ENCODE measurements at places on chromosomes 1 and 21.

DNA sequence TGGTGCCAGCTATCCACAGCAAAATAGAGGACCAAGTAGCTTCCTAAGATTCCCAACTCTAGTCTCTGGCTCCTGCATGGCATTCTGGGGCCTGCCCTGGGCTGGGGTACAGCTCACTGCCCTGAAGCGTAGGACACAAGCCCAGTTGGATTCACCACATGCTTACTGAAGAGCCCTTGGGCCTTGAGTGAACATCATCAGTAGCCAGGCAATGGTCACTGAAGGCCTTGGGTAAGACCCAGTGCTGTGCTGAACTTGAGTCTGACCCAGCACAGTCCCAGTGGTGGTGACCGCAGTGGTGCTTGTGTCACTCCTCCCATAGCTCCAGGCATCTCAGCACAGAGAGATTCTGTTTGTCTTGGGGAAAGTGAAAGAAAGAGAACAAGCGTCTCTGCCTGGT is 7.7 kb upstream of the LCE3A start:
- DNase-seq = no peak

DNA sequence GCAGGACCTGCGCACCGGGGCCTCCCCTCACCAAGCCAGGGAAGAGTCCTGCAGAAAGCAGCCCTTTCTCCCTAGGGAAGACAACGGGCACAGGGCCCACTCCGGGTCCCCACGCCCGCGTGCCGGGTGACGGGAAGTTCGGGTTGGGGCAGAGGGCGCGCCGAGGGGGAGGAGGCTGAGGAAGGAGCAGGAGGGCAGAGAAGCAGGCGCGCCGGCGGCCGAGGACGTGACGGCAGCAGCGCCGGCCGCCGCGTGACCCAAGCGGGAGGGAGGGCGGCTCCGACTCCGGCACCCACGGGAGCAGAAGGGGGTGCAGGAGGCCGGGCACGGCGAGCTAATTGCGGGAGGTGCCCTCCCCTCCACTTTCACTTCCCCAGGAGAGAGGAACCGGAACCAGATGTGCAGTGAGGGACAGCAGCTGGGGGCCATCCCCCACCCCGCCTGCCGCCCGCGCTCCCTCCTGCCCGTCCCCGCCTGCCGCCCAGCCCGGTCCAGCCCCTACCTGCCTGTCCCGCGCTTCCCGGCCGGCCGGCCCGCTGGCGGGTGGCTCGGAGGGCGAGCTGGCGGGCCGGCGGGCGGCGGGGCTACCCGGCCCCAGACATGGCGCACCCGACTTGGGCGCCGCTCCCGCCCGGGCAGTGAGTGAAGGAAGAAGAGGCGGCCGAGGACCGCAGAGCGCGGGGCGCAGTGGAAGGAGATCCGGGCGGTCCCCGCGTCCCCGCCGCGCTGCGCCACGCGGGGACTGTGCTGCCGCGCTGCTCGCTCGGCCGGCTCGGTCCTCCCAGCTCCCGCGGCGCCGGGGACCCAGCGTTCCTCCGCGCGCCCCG is 510 bp downstream of the DENND4B start:
- no peak for DNase-seq

GRCh38 chr1:3056641-3057040 is 12.4 kb upstream of the PRDM16 start:
- DNase-seq = no peak

DNA sequence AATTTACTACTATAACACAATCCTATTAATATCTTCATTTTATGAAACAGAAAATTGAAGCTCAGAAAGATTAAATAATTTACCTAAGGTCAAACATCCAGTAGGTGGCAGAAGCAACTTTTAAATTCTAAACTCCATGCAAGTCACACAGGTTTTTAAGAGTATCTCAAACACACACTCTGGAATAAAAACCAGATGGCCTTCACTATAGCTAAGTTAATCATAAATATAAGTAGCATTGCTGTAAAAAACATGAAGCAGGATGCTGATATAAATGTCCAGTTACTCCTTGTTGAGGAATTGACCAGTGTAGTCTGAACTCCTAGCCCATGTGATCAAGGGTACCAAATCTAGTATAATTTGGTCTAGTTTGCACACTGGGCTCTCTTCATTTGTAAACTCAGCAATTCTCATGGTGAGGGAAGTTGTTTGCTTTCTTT is 9.4 kb upstream of the FMO3 start:
- no peak for DNase-seq

GRCh38 chr1:95203908-95204437 is 30.0 kb upstream of the RWDD3 start:
- DNase-seq = no peak

- no peak for DNase-seq
Measured at GRCh38 chr1:93087532-93087931, 8.4 kb downstream of the MTF2 start.

- no peak for DNase-seq
Measured at GRCh38 chr1:42952303-42953001, 6.2 kb downstream of the SLC2A1 start.

DNA sequence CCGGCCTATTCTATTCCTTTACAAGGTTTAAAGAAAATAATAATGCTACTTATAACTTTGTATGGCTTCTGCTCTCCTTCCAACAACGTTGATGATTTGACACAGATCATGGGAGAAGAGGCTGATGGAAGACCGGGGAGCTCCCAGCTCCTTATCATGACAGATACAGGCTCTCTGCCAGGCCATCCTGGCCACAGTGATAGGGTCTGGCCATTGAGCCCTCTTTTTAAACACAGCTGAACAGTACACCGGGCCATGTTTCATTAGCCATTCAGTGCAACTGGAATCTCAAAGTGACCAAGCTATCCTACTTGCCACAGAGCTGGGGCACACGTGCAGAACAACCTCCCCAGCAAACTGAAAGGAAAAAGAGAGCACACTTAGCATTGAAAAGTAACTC is 34.9 kb downstream of the DNAJC11 start:
- DNase-seq = no peak

DNA sequence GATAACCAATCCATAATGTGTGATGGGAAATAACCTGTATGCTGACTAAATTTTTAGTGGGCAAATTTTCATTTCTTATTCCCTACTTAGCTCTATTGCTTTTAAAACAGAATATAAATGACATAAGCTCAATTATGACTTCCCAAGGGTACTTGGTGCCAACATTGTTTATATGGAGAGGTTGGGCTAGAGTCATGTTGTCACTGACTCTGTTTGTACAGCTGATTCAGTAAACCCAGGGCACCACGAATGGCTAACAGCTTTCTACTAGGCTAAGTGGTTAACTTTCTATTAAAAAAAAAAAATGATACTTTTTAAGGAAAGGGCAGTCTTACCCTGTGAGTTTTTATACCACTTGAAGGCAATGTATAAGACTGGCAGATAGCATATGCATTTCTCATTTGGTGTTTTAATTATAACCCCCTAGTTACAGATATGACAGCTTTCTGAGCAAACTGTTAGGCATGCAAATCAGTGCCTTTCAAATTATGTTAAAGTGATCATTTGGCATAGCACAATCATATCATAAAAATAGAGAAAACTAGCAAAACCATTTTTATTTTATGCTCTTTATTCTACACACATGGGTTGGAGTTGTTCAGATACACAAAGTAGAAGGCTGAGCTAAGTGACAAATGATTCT is 147.1 kb downstream of the DNM3 start:
- DNase-seq = no peak

DNA sequence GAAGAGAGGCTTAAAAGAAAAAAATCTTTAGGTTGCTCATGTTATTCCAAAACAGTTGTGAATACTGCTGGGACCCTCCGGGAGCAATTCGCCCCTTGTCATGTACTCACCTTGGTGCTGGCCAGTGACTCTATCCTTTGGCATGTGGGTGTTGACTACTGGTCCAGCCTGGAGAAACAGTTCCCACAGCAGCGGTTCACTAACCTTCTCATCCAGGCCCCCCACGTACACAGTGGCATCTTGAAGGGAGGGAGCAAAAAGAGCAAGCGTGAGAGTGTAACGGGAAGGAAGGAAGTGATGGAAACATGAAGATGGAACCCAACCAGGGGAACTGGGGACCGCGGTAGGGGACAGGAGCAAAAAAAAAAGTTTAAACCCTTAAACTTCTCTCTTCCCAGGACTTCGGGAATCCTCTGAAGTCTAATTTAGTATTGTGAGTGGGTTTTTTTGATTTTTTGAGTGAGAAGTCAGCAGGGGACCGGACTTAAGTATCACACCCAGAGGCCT is 494 bp downstream of the SF3B4 start:
- DNase-seq = no peak

DNA sequence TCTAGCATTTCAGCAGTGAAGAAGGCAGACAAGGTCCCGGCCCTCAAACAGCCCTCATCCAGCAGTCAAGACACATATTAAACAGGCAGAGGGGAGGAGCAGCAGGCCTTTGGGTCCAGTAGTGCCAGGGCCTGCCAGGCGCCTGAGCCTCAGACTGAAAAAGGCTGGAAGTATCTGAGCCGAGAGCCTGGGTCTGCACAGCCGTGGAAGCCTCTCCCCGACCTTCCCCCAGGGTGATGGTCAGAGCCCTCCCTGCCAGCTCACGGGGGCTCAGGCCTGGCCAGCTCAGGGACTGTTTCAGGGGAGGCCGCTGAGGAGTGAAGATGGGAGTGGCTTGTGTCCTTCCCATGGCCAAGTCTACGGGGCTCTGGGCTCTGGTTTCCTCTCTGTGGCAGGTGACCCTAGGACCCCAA is 565.2 kb downstream of the PTPRU start:
- no peak for DNase-seq

DNA sequence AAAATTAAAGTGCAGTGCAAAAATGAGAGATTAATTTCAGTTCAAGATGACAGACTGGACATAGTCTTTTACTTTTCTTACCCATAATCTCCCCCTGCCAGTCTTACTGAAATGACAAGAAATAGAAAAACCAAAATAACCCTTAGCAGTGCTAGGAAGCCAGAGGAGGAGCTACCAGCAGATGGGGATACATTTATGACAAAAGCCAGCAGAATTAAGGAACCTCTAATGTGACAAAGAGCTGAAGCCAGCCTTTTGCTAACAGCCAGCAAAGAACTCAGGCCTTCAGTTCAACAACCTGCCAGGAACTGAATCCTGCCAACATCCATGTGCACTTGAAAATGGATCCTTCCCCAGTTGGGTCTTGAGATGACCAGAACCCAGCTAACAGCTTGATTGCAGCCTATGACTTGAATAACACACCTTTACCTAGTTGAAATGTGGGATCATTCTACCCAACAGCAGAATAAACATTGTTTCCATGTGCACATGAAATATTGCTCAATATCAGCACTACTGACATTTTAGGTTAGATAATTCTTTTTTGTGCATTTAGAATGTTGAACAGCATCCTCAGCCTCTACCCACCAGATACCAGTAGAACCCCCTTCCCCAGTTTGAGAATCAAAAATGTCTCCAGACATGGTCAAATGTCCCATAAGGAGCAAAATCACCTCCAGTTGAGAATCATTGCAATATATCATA is 7.9 kb upstream of the TRAF5 start:
- no peak for DNase-seq

DNA sequence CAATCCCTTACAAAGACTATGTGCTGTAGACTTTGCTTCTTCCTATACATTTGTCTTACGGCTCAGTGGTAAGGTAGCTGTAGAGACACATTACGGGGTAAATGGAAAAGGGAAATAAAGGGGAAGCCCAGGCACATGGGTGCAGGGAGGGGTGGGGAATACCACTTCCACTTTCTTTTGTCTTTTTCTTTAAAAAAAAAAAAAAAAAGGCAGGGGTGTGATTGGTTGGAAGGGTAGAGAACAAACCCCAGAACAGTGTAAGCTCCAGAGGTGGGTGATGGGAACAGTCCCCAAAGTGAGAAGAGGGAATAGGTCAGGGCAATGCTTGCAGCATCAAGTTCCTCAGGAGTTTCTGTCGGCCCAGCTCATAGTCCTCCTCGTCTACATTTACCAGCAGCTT is 3.9 kb downstream of the NIT1 start:
- no peak for DNase-seq

DNA sequence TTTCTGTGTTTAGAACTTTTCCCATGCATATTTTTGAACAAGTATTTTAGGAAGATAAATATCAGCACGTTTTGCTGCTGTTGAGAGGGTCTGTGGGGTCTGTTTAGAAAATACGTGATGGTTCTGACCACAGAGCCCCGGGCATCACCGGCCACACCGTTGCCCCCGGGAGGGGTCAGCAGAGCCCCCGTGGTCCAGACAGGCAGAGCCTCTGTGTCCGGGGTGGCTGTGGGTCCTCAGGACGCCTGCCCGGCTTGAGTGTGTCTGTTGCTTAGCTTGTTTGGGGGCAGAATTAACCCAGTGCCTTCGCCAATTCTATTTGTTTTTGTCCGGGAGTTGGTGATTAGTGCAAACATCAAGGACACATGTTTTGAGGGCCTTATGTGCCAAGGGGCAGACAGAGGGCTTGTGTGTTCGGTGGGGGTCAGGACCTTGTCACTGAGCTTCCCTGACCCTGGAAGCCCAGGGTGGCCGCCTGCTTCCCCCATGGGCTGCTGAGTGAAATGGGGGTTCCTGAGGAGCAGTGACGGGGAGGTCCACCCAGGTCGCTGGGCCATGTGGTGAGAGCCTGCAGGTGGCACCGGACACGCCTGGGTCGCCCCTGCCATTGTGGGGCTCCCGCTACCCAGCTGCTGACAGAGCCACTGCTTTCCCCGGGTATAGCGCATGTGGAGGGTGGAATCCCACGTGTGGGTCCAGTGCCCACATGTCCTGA is 122.2 kb downstream of the SIK1 start:
- no peak for DNase-seq

GRCh38 chr1:55610203-55610602 is 395.0 kb upstream of the USP24 start:
- DNase-seq = no peak

DNA sequence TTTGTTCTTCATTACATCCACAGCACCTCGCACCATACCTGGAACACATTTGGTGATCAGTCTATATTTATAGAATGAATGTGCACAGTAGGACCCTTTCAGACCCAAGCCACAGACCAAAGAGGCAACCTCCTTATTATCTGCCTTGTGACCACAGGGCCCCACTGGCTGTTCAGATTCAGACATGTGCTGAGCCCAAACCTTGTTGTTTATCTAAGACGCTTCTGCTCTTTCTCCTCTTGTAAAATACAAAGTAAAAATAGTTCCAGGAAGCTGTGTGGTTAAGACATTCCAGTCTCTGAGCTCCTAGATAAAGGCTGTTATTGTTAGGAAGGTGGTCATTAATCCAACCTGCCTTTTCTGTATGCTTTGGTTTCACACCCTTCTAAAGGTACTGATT is 3.6 kb upstream of the SCMH1 start:
- no peak for DNase-seq

DNA sequence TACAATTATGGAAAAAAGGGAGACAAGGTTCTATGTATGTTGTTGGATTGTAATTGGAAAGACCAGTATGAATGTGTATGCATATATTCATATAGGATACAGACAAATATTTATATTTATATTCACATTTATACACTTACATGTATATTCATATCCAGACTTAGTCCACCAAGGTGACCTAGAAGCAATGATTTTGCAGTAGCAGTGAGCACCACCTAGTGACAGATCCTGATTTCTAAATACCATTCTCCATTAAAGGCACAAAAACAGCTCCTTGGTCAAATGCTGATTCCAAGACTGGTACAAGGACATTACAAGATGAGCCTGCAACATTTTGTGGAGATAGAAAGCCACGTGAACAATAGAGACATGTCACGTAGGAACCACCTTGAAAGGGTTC is 153.4 kb downstream of the SDCCAG8 start:
- no peak for DNase-seq

Measured in stimulated activated CD4-positive, alpha-beta T cell treated with anti-CD3 and anti-CD28 coated beads, Interleukin-1b, Interleukin-23, amount 100 ng/mL, for 1 hour (primary cell).